Endothelial cell (in vitro differentiated cells): ENCODE measurements at places on chromosomes 16 and 17.

- DNase-seq = no peak
Measured at GRCh38 chr16:82405736-82406135, 221.0 kb upstream of the CDH13 start.

DNA sequence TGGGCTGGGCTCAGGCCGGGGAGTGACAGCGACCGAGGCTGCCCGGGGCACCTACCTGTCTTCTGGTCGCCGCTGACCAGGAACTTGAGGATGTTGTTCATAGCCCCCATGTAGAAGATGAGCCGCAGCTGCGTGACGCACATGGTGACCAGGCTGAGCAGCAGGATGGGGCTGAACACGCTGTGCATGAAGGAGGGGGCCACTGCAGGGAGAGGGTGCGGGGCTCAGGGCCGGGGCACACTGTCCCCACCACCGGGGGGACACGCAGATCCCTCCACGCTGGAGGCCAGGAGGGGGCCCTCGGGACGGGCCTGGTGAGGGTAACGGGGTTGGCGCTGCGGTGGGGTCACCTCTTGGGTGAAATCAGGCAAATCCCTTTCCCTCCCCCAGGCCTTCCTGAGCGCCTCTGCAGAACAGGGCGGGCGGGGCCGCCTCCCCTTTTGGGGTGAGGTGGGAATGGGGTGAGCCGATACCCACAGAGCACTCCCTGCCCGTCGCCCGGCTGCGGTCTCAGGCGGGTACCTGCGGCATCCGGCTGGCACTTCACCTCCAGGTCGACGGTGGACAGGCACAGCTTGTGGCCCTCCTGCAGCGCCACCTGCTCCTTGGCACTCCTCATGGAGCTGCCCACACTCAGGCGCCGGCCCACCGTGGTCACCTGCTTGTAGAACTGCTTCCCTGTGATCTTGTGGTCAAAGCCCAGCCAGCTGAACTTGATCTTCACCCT lies 28.3 kb upstream of the PITPNA start:
- DNase-seq = no peak

- DNase-seq = no peak
Measured at GRCh38 chr16:4314532-4315185, 1.2 kb upstream of the GLIS2 start.

DNA sequence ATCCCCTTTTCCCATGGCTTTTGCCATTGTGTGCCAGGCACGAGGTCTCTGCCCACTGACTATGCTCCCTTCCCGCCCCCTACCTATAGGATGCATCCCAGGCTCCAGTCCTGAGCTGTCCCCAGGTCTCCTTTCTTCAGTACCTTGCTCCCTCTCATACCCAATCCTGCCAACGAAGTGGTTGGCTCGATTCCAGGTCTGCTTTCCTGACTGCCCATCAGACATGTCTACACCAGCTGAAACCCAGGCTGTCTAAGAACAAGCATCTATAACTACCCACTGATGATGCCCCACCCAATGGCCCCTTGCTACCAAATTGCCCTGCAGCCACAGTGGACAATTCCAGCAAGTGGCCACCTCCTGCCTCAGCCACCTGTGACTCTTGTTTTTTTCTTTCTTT lies 479.1 kb downstream of the SOX9 start:
- DNase-seq = no peak

GRCh38 chr16:77946823-77947222 lies 75.5 kb upstream of the CLEC3A start:
- DNase-seq = no peak

DNA sequence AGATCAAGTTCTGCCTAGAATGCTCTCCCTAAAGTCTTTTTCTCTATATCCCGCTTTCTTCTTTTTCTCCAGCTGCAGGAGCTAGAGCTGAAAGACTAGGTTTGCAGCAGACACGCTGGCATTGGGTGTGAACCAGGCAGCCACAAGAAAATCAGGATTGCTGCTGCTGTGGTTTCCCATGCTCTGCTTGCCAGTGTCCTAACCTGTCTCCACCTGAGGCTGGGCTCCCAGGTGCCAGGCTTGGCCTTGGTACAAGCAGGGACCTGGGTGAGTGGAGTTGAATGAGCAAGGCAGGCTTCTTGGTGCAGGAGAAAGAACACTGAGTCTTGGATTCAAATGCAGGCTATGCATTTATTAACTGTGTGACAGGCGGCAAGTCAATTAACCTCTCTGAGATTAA lies 440.3 kb upstream of the MAF start:
- no peak for DNase-seq

DNA sequence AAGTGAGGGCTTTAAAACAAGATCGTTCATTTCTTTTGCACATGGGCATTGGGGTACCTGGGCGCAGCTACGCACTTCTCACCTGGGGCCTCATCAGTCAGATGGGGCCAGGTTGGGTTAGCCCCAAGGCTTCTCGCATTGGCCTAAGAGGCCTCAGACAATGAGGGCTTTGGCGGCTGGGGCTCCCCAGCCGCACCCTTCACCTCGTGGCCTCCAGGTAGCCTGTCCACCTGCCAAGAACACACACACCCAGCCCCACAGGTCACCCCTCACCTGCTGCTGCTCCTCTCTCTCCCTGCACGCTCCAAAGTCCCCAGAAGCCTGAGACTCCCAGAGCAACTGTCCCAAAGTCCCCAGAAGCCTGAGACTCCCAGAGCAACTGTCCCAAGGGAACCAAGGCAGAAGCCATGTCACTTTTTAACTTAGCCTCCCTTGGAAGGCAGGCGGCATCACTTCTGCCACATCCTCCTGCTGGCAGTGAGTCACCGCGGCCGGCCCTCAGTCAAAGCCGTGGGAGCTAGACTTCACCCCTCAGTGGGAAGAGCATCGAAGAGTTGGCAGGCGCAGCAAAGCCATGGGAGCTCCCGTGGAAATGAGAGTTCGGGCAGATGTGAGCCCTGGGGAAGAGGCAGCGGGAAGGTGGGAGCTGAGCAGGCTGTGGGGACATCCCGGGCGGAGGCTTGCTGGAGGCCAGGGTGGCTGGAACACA lies 78.9 kb upstream of the PLCG2 start:
- no peak for DNase-seq

DNA sequence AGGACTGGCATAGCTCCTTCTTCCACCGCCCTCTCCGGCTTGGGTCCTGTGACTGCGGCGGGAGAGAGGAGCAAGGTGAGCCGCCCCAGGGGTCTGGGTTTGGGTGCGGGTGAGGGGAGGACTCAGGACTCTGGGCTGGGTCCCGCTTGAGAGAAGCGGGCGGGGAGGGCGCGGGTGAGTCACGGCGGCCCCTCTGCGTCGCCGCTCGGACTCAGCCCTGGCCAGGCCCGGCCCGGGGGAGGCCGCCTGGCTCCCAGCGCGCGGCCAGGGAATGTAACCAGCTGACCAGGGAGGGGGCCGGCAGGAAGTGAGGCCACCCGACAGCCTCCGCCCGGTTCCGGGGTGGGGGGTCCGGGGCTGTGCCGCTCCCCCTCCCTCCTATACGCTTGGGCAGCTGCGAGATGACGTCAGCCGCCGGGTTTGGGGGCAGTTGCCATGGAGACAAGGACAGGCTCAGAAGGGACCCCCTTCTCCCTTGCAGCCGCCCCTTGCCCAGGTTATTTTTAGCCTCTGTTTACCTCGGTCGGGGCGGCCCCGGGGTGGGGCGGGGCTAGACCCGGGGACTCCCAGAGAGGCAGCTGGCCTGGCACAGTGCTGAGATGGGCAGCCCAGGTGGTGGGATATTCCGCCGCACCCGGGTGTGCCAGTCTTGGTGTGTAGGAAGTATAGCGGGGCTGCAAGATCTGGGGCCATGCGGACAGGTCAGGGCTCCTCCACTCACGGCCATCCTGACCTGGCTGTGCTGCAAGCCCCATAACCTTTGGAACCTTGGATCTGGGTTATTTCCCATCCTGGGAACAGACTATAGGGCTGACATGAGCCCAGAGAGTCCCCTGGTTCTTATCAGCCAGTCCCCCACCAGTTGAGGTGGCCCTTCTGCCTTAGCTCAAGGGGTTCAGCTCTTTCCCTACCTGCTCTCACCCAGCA lies 1.6 kb downstream of the RIPOR1 start:
- DNase-seq = no peak

GRCh38 chr16:70496513-70496912 lies 26.8 kb downstream of the COG4 start:
- DNase-seq = no peak

GRCh38 chr17:51132964-51133319 lies 12.3 kb upstream of the SPAG9 start:
- no peak for DNase-seq

DNA sequence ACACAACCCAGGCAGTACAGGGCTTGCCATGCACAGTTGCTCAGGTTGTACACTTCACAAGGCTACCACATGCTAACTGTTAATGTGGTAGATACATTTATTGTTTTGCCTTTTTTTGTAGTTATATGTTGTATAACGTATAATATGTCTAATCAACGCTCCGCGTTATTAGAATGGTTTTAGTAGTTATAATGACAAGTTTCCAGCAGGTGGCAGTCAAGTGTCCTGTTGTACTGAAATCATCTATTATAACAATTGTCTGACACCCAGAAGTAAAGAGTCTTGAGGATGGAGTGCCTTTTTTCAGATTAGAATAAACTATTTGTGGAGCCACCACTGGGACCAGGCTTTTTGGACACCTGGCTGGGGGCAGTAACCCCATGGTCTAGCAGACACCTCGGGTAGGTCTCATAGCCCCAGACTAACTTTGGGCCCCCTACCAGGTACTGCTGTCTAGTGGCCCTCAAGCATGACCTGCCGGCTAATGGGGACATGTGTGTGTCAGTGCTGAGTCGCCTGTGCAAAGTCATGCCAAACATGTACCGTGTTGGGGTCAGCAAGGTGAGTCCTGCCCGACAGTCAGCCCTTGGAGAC lies 32.8 kb downstream of the MYO15A start:
- DNase-seq = peak; percentile 41

DNA sequence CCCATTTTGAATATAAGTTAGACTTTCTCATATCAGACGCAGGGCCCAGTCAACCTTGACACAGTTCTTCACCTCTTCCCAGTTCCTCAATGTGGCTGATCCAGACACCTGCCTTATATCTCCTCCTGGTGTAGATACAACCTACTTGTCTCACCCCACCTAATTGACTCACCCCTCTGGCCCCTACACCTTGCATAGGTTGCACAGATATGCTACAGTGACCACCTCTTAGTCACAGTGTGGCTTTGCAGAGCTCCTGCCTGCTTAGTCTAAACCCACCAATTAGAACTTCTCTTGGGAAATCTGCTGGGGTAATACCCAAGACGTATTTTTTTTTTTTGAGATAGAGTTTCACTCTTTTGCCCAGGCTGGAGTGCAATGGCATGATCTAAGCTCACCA lies 16.8 kb downstream of the CHP2 start:
- DNase-seq = no peak

DNA sequence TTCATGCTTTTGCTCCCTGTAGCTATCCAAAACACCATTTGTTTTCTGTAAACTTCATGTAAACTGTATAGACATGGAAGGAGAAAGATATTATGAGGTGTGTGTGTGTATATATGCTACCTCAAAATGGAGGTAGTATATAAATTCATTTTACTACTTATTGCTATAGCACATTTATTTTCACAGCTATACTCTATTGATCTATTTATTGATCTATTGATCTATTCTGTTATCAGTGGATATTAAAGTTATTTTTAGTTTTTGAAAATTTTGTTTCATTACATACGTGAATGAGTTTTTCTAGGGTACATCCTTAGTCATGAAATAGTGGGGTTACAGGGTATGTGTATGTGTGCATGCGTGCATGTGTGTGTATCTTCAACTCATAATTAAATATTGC lies 15.5 kb downstream of the ZNRF1 start:
- no peak for DNase-seq

DNA sequence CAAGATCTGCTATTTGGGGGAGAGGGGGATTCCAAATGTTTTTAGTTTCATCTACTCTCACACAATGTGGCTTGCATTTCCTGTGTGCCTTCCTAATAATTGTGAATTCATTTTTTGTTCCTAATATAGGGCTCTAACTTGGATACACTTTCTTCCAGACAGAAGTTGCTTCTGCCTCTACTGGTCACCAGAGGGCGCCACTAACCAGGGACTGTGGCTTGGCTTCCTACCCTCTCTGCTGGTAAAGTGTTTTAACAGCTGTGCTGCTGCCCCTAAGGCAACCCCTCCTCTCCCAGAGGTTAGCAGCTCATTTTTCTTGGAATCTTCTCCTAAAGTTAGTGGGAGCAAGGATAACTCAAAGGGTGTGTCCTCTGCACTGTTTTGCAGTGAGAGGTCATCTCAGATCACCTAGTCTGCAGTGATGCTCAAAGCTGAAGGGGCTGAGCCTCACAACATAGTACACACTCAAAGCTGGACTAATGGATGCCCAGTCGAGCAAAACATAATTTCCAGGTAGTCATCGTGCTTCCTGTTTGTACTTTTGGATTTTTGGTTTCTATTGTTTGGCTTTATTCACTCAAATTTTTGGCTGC lies 5.0 kb upstream of the PRSS54 start:
- DNase-seq = peak; percentile 14

- no peak for DNase-seq
Measured at GRCh38 chr17:58763263-58763662, 7.6 kb downstream of the PPM1E start.

DNA sequence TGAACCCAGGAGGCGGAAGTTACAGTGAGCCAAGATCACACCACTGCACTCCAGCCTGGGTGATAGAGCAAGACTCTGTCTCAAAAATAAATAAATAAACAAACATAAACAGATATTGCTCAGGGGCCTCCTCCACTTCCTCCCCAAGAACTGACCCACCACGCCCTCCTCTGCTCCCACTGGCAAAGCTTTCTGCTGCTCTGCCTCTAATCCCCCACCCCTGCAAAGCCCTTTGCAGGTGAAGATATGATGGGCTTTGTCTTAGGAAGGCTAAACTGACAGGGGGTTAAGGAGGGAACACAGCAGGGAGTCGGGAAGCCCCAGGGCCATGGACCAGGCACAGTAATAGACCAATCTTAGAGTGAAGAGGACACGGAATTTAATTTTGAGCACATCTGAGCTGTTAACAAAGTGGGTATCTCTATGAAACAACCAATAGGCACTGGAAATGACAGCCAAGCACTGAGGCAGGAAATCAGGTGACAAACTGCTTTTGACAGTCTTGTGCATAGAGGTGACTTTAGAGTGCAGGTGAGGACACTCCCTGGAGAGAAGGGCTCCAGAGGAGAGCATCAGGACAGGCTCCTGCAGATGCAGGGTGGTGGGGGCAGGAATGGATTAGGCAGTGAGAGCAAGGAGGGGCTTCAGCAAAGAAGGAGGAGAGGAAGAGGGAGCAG lies 6.4 kb upstream of the CD300LD start:
- DNase-seq = no peak

- DNase-seq = no peak
Measured at GRCh38 chr17:42346481-42346880, 41.8 kb downstream of the STAT3 start.

DNA sequence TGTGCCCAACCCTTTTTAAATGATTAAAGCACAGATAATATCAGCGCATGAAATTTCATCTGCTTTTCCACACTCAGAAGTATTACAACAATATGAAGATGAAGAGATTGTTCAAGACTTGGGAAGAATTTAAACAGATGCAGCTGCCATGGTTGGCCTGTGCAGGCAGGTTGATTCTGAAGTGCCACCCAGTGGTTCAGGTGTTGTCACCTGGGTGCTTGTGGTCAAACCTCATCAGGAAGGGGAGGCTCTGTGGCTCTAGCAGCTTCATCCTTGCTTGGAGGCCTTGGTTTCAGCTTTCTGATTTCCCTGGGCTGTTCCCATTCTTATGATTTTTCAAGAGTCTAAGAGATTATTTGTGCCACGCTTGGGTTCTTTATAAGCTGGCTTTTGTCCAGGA lies 22.2 kb upstream of the CLEC18C start:
- no peak for DNase-seq

GRCh38 chr17:82866590-82867191 lies 26.9 kb upstream of the ZNF750 start:
- DNase-seq = no peak
